RWPE2 (cell line): ENCODE measurements at places on chromosomes 2 and 18.
A peak's percentile ranks its signal among the peaks of the same experiment; 100 is the strongest.

DNA sequence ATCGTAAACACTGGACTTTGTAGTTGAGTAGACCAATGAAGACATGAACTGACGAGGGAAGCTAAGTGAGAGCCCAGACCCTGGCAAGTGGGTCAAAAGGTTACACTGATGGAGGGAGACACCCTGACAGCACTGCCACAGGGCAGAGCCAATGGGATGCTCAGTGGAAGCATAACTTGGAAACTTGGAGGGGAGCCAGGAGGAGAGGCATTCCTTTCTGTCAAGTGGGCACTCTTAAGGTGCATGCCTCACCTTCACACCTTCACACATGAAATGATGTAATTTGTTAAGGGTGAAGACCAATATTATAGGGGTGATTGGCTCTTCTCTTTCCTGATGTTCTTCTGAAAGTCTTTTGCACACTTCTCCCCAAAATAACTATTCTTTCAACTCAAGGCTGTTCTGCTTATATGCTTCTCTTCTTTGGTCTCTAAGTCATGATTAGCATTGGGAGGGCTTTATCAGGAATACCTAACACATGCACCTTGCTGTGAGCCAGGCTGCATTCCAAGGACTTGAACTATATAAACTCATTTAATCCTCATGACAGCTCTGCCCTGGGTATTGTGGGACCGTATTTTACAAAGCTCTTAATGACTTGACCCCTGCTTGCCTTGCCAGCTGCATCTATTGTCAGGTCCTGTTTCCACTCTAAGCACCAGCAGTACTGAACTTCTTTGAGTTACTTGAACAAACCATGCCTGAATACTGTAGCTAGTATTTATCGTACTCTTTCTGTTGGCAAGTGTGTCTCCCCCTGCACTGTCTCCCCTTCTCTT, 19.0 kb downstream of the RPL37A start:
- DNase-seq = no peak

DNA sequence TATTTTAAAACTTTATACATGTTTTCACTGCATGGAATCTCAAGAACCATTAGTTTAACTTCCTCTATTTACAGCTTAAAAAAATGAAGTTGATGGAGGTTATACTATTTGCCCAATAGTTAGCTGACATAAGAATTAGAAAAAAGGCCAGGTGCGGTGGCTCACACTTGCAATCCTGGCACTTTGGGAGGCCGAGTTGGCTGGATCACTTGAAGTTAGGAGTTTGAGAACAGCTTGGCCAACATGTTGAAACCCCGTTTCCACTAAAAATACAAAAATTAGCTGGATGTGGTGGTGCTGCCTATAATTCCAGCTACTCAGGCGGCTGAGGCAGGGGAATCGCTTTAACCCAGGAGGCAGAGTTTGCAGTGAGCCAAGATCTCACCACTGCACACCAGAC, 125.1 kb upstream of the CDH19 start:
- no peak for DNase-seq

DNA sequence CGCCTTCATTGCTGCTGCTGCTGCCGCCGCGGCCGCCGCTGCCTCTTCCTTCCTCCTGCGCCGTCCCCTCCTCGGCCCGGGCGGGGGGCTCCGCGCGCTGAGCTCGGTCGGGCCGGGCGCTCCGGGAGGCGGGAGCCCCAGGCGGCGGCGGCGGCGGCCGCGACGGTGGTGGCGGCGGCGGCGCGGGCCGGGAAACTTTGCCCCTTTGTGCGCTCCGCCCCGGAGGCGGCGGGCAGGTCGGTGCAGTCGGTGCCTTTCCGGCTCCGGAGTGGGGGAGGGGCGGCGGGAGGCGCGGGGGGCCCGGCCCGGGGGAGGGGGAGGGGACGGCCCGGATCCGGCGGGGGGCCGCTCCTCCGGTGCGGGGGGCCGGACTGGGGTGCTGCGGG, 205 bp downstream of the TET3 start:
- no peak for DNase-seq

DNA sequence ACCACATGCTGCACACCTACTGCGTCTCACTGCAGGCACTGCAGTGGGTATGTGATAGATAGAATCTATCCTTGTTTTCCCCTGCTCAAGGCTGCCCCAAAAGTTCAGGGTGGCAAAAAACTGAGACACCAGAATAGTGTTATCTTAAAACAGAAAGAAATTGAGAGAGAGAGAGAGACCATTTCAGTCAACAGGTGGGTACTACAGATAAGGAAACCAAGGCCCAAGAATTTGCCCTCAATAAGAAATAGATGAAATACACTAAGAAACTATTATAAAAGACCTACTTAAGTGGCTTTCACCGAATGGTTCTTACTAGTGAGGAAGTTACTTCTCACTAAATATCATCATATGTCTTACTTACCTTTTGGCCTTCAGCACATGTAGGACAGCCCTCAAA, 27.9 kb downstream of the EPG5 start:
- no peak for DNase-seq

GRCh38 chr2:150809103-150809502, 321.6 kb upstream of the RND3 start:
- DNase-seq = no peak

DNA sequence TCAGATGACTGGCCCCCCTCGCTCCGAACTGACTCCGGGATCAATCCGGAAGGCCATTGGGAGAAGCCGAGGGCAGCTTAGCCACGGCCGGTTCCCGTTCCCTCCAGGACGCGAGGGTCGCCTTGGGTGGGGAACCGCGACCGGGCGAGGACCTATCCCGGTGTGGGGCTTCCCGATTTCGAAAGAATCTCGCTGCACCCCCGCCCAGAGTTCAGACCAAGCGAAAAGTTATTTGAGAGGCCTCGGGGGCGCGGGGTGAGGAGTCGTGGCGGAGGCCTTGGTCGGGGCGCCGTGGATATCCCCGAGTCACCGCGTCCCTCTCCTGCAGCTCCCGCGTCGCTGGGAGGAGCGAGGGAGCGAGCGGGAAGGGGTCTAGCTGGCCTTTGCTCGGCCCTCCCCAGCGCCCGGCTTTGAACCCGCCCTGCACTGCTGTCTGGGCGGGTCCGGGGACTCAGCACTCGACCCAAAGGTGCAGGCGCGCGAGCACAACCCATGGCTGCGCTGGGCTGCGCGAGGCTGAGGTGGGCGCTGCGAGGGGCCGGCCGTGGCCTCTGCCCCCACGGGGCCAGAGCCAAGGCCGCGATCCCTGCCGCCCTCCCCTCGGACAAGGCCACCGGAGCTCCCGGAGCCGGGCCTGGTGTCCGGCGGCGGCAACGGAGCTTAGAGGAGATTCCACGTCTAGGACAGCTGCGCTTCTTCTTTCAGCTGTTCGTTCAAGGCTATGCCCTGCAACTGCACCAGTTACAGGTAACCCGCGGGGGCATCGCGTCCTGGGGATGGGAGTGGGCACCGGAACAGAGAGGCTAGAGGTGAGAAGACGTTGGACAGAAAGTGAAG, at the start of gene CYP27A1:
TSS of gene CYP27A1 (plus strand) at position 457 of the 837 bp plus-strand sequence. CDS start at position 493, 36 bp downstream.
- DNase-seq = peak; percentile 54

- no peak for DNase-seq
Observed at GRCh38 chr2:134445985-134446382, 192.1 kb downstream of the MGAT5 start.

DNA sequence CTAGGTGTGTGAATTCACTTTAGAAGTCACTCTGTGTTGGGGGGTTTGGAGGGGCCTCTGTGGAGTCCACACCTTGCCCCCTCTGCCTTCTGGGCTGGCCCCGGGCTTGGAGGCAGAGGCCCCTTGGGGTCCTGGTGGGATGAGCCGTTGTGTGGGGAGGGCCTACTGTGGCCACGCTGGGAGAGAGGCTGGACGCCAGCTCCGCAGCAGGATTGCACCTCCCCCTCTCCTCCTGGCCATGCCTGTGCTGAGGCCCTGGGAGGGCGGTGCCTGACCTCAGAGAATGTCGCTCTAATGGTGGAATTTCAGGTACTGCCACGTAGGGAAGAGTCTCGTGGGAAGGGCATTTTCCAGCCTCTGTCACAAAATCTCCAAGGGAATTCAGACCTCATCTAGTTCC, 237.0 kb downstream of the ATAD2B start:
- DNase-seq = peak; percentile 28

DNA sequence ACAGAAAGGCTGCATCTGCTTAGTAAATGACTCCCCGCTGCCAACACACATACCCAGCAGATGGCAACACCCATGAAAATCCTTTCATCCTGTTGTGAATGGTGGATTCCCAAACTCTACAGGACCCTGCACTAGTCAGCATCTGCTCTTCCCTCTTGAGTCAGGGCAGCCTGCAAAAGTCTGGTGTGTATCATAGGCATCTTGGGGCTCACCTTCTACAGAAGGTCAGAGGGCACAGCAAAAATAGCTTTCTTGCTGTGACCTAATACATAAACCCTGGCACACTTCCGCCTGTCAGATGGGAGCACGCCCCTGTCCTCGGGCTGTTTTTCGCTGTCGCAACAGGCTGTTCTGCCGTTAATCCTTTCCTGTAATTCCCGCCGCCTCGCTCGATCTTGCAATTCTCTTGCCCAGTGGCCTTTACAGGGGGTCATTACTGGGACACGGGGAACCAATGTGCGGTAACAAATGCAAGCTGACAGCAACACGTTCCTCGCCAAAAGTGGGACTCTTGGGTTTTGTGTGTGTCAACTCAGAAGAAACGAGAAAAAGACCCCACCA, 19.9 kb upstream of the SCYGR1 start:
- DNase-seq = peak; percentile 78

DNA sequence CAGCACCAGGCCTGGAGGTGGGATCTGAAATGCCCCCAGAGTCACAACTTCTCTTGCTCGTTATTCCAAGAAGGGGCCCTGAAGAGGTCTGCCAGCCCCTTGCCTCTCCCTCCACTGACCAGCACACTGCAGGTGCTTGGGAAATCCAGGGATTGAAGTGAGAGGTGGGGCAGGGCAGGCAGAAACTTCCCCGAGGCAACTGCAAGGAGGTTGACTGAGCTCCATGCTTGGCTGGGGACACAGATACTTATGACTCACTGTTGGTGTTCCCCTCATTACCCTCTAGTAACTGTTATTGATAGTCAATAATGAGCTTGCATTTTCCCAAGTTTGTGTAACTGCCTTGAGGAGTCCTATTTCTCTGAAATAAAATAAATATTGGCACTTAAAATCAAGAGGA, 47.5 kb downstream of the MARCO start:
- DNase-seq = peak; percentile 28

DNA sequence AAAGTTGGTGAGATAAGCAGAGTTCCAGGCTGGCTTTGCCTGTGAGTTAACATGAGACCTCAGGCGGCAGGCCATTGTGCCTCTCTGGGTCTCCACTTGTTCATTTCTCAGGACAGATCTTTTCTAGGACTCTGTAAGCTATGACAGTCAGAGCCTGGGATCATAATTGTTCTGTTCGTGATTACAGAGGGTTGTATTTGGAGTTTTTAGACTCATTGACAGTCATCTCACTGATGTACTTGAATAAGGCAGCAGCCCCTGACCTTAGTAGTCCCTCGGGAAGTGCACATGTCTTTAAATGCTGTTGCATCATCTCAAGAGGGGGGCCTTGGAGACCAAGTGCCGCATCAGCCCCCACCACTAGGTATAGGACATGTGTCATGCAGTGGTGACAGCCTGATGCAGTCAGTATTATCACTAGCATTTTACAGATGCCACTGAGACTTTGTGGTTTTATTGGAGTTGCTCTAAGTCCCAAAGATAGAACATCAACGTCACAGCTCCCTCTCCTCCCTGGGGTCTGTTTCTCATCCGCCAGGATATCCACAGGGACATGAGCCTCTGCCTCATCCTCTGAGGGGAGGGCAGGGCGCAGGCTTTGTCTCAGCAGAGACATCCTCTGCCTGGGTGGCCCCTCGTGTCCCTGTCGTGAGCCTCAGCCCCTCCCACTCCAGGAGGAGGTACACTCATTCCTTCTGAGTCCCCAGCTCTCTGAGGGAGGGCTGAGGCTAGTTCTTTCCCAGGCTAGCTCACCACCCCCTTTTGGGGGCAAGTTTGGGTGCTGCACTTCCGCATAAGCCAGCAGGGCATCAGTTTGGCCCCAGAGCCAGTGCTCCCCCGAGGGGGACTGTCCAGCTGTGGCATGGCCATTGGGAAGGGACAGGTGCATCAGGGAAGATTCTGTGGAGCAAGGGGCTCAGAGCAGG, 14.1 kb downstream of the GLI2 start:
- DNase-seq = no peak

DNA sequence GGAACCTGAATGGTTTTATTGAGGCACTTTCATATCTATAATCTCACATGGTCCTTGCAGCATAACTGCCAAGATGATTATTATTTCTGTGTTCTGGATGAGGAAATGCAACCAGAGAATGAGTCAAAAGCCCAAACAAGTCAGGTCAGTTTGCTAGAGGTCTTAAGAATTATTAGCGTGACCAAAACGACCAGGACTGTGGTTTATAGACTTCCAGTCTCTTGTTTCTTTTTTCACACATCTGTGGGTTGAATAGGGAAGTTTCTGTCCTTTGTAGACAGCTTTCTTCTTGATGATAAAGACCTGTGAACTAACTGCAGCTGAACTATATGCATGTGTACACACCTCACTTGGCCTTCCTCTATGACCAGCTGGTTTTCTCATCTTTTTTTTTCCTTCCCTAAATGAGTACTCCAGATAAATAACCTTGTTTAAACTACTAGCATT, 13.9 kb downstream of the ADAM23 start:
- DNase-seq = no peak
